ENCODE measurements at places on chromosomes 4 and X. TPM values are rescaled to one million over a fixed set of nuclear protein-coding genes. Genes with fewer than 3 reads are reported as not detected.

DNA sequence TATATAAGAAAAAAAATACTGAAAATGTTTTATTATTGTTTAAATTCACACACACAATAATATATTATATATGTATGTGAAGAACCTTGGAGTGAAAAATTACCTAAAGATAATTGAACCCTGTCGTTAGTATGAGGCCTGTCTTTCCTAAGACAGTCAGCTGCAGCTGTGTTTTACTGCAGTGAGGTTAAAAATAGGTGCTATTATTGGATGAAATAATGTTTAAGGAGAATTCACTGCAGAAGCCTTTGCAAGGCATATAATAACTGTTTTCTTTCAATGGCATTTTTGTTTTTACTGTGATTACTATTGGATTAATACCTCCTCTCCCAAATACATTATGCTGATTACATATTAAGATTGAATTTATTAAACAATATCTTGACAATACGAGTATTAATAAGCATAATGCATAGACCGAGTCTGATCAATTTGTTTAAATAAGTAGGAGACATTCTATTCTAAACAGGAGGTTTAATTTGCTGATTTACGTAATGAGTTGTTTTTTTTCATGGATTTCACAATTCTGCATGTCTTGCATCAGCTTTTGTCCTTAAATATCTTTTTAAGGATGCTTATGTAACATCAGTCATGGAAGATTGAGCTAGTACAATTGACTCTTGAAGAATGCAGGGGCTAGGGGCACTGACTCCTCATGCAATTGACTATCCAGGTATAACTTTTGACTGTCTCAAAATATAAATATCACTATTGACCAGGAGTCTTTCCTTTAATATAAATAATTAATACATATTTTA, 1181.1 kb upstream of the PCDH7 start:
- no peak for DNase-seq

DNA sequence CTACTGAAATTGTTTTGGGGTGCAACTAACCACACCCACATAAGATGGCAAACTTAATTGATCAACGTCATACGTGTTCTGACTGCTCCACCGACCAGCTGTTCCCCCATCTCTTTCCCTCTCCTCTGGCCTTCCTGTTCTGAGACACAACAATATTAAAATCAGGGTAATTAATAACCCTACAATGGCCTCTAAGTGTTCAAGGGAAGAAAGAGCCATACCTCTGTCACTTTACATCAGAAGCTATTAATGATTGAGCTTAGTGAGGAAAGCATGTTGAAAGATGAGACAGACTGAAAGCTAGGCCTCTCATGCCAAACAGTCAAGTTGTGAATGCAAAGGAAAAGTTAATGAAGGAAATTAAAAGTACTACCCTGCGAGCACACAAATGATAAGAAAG, 173.9 kb upstream of the FTHL17 start:
- DNase-seq = no peak

DNA sequence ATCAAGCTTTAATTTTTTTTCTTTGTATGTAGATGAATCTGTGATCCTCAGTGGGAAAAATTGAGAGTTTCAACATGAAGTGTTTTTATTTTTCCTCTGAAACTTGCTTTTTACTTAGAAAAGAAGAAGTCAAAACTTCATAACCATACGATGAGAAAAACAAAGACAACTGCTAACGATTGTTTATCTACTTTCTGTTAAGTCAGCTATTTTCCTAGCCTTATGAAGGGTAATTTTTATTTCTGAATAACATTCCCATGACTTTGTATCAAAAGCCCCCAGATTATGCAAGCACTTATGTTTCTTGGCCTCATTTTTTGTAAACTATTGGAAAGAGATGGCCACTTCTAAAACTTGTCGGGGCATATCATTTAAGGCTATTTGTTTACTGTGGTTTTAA, 645.1 kb upstream of the PRKX start:
- no peak for DNase-seq

GRCh38 chr4:181030961-181031360, 1212.2 kb upstream of the TENM3 start:
- DNase-seq = no peak

GRCh38 chr4:89256203-89256800, 51.3 kb downstream of the GPRIN3 start:
- no peak for DNase-seq

- DNase-seq = no peak
These were observed 123.5 kb downstream of the PTPN13 start for GRCh38 chr4:86717651-86718050.

DNA sequence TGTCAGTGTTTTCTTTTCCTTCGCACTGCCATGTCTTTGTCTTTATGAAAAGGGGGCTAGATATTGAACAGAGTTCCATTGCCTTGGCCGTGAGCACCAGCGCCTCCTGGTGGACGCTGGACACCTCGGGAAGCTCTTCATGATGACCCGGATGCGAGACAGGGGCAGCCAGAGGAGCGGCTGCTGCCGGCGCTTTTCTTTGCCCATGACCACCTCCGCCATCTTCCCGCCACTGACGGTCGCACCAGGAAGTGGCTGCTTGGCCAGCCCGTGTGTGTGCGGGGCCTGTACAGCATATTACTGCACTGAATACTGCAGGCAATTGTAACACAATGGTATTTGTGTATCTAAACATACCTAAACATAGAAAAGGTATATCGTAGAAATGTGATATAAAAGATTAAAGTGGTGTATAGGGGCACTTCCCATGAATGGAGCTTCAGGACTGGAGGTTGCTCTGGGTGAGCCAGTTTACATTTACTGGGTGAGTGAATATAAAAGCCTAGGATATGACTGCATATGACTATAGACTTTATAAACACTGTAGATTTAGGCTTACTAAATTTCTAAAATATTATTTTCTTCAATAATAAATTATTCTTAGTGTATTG, 15.8 kb upstream of the GRIA2 start:
- DNase-seq = no peak

GRCh38 chr4:73127839-73128453, 58.4 kb upstream of the COX18 start:
- no peak for DNase-seq

GRCh38 chr4:107837317-107837716, 12.6 kb downstream of the SGMS2 start:
- DNase-seq = no peak

DNA sequence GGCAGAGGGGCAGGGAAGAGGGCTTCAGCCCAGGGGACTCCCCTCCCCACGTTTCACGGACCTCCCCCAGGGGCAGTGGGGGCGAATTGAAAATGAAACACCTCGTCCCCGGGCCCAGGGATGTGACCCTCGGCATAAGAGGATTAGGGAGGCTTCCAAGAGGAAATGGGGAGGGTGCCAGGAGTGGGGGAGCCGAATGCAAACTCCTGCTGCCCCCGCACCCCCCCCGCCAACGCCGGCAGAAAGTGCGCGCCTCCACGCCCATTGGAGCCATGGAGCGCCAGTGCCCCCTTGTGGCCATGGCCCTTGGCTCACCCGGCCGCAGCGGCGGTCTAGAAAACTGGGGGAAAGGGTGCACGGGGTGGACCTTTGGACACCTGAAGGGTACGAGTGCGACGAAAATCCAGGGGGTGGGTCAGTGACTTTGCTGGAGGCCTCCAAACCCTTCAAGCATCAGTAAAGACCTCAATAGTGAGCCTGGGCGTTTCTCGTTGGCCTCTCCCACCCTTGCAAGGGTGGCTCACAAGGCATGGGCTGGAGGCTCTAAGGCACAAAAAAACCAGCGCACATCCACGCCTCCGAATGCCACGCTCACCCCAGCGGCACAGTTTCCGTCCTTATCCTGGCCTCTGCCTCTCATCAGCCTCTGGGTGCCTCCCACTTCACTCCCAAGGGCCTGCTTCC, 120.8 kb upstream of the PJA1 start:
- DNase-seq = no peak

- no peak for DNase-seq
These were observed 149.6 kb upstream of the CTSO start for GRCh38 chr4:156103311-156103710.

DNA sequence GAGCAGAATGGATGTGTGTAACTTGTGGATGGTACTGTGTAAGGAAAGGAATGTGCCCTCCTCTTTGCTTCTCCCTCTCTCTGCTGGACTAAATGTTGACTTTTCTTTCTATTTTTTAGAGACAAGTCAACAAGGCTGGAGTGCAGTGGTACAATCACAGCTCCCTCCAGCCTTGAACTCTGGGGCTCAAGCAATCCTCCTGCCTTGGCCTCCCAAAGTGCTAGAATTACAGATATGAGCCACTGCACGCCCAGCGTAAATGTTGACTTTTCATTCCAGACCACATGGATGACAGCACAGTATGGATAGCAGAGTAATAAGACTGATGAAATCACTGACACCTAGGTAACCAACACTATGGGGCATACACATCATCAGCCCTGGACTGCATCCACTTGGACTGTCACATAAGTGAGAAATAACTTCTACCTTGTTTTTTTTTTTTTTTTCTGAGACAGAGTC, 5.1 kb upstream of the RPS3A start:
- no peak for DNase-seq

DNA sequence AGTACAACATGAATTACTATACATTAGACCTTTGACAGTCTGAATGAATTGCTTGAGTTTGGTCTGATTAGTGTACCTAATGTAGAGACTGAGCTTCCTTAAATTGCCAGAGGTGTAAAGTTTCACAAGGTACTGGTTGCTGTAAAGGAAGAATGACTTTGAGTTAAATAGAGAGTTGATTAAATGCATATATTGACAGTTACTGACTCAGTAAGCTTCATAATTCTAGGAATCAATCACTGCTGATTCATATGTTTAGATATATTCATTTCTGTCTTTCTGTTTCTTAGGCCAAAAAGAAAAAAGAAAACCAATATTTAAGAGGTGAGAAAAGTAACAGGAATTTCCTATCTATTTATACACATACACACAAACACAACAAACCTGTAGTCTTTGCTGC, 16.2 kb upstream of the ART3 start:
- no peak for DNase-seq

- DNase-seq = no peak
These were observed 985.5 kb downstream of the FSTL5 start for GRCh38 chr4:161178310-161178709.

GRCh38 chr4:114163051-114163450, 183.6 kb upstream of the ARSJ start:
- no peak for DNase-seq

GRCh38 chr4:120672076-120672475, 250.4 kb downstream of the PRDM5 start:
- no peak for DNase-seq

The SPANXA2 gene
- not detected for total RNA-seq

The HTT gene
- total RNA-seq = 54.7 TPM

The MAGEA6 gene
- not detected for total RNA-seq

The NPY2R gene
- total RNA-seq = not detected

The VAMP7 gene
- total RNA-seq = 35.7 TPM

The HDAC6 gene
- total RNA-seq = 117 TPM

The TEX13B gene
- total RNA-seq = not detected

The SLITRK4 gene
- total RNA-seq = 2.1 TPM

The SH3TC1 gene
- total RNA-seq = 1.4 TPM

The DDX53 gene
- not detected for total RNA-seq

The TNIP3 gene
- 0.31 TPM for total RNA-seq

The ADAM29 gene
- total RNA-seq = not detected

The TLR1 gene
- 0.38 TPM for total RNA-seq
